ENCODE measurements at places on chromosomes 4 and X.

GRCh38 chr4:8308856-8309771, 39.6 kb downstream of the HTRA3 start:
- no peak for DNase-seq

DNA sequence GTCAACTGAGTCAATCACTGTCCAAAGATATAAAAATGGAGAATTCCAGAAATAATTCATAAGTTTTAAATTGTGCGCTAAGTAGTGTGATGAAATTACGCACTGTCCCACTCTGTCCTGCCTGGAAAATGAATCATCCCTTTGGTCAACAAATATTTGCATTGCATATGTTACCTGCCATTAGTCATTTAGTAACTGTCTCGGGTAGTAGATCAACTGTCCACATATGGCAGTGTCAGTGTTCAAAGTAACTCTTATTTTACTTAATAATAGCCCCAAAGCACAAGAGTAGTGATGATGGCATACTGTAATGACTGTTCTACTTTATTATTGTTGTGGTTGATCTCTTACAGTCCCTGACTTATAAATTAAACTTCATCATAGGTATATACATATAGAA, 3.4 kb downstream of the YTHDC1 start:
- no peak for DNase-seq

DNA sequence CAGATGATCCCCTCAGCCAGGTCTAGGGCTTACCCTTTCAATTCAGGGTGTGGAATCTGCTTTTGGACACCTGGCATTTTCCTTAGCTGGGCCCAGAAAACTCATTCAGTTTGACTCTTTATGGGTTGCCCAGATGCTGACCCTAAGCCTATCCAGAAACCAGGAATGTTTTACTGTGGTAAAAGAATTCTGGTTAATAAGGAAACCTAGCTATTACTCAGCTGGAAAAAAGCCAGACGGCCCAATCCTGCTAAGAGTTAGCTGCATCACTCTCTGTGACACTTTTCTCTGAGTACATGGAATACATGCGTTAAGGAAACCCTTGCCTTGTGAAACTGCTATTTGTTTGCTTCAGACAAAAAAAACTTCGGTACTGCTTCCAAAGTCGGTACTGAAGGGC, 28.0 kb downstream of the ING2 start:
- no peak for DNase-seq

DNA sequence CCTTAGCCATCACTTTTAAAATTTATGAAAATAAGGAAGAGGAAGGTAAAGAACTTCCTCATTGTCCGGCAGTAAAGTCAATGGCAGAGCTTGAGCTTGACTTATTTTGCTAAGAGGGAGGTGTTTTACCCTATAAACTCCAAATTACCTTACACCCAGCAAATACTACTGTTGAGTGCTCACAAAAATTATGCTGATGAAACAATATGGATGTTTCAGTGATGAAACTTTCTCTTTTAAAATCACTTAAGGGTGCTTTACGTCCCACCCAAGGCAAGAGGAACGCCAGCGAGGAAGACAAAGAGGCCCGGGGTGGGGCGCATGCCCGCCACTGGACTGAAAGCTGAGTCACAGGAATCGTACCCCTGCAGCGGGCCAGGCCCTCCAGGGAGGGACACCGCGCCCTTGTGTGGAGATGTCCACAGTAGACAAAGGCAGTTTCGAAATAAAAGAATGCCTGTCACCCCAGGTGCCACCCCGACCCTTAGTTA, 560 bp upstream of the TMSB4X start:
- no peak for DNase-seq

GRCh38 chr4:169689681-169690080, 68.1 kb downstream of the HPF1 start:
- no peak for DNase-seq

All from SIG-M5 (cell line).